ENCODE measurements at places on chromosomes 7 and 10.

DNA sequence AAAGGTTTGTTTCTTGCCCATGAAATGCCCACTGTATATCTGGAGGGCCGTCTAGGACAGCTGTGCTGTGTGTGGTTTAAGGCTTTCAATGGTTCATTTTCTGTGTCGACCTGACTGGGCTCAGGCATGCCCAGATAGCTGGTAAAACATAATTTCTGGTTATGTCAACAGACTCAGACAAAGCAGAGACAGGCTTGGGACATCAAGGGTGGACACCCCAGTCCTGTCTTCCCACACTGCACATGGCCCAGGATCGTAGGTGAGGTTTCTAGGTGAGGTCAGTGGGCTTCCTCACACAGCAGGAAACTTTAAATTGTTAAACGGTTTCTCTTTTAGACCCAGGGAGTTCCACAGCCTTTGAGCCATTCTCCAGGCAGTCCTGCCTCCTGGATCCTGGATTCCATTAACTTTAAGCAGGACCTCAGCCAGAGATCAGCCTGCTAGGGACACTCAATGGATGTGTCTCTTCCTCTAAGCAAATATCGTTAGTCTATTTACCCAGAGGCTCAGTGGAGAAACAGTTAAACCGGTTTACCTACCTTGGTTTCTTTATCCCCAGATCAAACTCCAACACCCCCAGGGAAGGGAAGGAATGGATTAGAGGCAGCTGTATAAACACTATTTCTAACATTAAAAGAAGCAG, 66.4 kb downstream of the ST8SIA6 start:
- DNase-seq = no peak

GRCh38 chr7:37162106-37162505, 286.6 kb downstream of the ELMO1 start:
- DNase-seq = no peak

DNA sequence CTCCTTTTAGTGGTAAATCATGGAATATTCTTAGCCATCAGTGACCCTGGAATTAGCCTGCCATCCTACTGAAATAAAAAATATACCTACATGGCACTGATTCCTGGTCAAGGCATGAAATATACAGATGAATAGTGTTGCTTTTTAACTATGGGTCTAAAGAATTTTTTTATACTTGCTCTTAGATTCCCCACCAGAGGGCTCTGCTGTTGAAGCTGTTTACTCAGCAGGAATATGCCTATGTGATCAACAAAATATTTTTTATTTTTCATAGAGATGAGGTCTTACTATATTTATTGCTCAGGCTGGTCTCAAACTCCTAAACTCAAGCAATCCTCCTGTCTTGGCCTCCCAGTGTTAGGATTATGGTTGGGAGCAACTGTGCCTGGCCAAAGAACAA, 13.5 kb downstream of the ZC3HC1 start:
- DNase-seq = no peak

- DNase-seq = no peak
These were observed 16.2 kb downstream of the BPGM start for GRCh38 chr7:134662871-134663205.

Measured in midbrain (tissue), 1 donor.